ENCODE measurements at places on chromosomes 4 and X. TPM values are rescaled to one million over a fixed set of nuclear protein-coding genes. Genes with fewer than 3 reads are reported as not detected.

Gene MYOZ2
- 0.62 TPM for total RNA-seq

Gene PCGF3
- total RNA-seq, result 69.0 TPM

GRCh38 chrX:17597327-17597726 is 140.0 kb upstream of the SCML1 start:
- no peak for DNase-seq

- DNase-seq, result no peak
These were observed 122.5 kb downstream of the ZNF827 start for GRCh38 chr4:145816091-145816490.

- DNase-seq, result no peak
These were observed 120.3 kb downstream of the EFHC2 start for GRCh38 chrX:44223150-44223549.

DNA sequence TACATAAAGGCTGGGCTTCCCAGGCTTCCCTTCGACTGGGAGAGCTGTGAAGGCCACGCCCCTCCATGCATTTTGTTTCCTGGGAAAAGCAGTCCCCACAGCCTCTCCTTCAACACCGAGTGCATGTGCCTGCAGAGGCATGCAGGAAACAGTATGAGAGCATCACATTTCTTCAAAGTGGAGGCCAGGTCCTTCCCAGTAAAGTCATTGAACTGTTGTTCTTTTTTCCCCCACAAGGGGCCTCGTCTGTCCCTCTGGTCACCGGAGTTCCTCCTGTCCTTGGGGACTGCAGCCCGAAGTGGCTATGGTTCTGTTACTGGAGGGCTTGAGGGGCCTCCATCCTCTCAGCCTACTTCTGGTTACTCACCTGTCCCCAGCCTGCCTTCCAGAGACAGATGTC is 56.0 kb downstream of the RAI2 start:
- DNase-seq, result no peak

- no peak for DNase-seq
These were observed 35.8 kb upstream of the MID1 start for GRCh38 chrX:10656214-10656613.

GRCh38 chrX:23559975-23560374 is 107.3 kb upstream of the PRDX4 start:
- DNase-seq, result no peak
